Peyer's patch (tissue), 4 donors: ENCODE measurements at places on chromosomes 4 and X. TPM values are rescaled to one million over a fixed set of nuclear protein-coding genes. Genes with fewer than 3 reads are reported as not detected.

The SULT1B1 gene
- total RNA-seq, result 137 TPM

The HSFX1 gene
- total RNA-seq, result 3.8 TPM

The SPANXD gene
- not detected for total RNA-seq

DNA sequence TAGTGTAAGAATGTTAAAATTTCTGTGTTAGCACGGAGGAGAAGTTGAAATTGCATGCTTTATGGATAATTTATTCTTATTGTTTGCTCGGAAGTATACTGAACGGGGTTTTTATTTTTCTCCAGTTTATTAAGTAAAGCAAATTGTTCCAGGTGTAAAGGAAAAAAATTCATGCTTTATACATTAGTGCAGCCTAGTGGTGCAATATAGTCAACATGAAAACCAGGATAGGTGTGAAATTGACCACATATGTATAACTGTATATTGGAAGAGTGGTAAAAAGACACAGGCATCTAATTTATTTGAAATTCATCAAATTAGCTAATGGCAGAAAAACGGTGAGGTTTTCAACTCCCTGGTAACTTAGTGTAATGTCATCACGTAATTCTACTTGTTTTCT lies 959 bp downstream of the BRS3 start:
- DNase-seq, result no peak
- no peaks in the 10 kb centered on the region for H3K4me1 ChIP-seq
- no peaks in the 10 kb centered on the region for H3K27me3 ChIP-seq
- H3K4me3 ChIP-seq, result no peak overlapping the region

GRCh38 chrX:17007134-17007768 lies 60.8 kb downstream of the REPS2 start:
- H3K4me3 ChIP-seq, result no peak overlapping the region
- no peaks in the 10 kb centered on the region for H3K4me1 ChIP-seq
- H3K27me3 ChIP-seq, result no peaks in the 10 kb centered on the region
- DNase-seq, result no peak

DNA sequence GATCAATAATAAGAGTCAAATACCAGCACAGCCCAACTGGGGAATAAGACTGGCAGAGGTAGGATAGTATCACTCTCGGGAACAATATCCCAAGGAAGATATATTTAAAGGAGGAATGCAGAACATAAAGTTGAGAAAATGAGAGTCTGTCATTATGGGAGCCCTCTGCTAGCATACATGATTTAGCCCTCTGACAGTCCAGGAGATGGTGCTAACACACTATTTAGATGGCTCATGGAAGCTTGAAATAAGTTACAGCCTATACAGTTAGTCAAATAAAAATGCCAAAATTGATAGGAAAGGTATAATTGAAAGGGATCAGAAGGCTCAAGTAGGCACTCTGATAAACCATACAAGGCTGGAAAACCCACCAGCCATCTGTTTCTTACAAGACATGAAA lies 201.0 kb upstream of the NEIL3 start:
- no peaks in the 10 kb centered on the region for H3K36me3 ChIP-seq
- H3K27ac ChIP-seq, result no peak overlapping the region
- no peak overlapping the region for H3K4me3 ChIP-seq
- H3K27me3 ChIP-seq, result no peaks in the 10 kb centered on the region

DNA sequence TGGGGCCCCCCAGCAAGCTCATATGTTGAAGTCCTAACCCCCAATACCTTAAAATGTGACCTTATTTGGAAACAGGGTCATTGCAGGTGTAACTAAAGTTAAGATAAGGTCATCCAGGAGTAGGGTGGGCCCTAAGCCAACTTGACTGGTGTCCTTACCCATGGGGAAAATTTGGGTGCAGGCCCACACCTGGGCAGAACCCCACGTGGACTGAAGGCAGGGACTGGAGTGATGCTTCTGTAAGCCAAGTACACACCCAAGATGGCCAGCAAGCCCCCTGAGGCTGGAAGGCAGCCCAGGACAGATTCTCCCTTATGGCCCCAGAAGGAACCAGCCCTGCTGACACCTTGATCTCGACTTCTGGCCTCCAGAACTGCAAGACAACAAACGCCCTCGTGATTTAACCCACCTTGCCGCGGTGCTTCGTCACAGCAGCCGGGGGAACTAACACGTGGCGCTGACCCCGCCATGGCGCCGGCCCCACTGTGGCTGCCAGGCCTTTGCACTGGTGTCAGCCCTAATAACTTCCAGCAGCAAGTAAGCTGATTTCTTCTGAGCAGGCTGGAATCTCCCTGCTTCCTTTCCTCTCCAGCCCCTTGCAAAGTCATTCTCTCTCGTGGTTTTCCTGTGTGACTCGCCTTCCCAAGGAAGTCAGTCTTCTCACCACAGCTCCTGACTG lies 23.2 kb upstream of the MXD4 start:
- peak; percentile 33 for DNase-seq
- H3K27ac ChIP-seq, result no peak overlapping the region
- no peak overlapping the region for H3K4me3 ChIP-seq
- no peaks in the 10 kb centered on the region for H3K36me3 ChIP-seq
- H3K27me3 ChIP-seq, result no peaks in the 10 kb centered on the region

DNA sequence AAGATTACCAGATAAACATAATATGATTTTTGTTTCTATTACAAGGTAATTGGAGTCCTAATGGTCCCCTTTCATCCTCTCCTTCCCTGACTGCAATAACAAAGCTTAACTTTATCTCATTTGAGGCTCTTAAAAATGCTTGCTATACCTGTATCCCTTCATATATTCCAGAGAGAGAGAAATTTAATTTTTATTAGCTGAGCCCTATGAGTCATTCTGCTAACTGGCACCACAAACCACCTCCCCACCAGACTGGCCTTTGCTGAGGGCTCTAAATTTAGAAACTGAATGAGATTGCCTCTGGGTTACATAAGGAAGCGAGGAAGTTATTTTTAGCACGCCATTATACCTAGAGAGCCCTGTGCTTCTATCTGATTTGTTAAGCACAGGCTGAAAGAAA lies 27.4 kb downstream of the CBLL2 start:
- H3K36me3 ChIP-seq, result no peaks in the 10 kb centered on the region
- no peaks in the 10 kb centered on the region for H3K4me1 ChIP-seq
- no peak for DNase-seq
- H3K4me3 ChIP-seq, result no peak overlapping the region

- H3K4me1 ChIP-seq, result no peaks in the 10 kb centered on the region
- no peak overlapping the region for H3K27ac ChIP-seq
- DNase-seq, result no peak
- no peaks in the 10 kb centered on the region for H3K27me3 ChIP-seq
- H3K36me3 ChIP-seq, result no peaks in the 10 kb centered on the region
Measured at GRCh38 chr4:155701827-155702226, 35.2 kb downstream of the GUCY1A1 start.

- H3K4me3 ChIP-seq, result no peak overlapping the region
- peak; percentile 46 for DNase-seq
- no peaks in the 10 kb centered on the region for H3K4me1 ChIP-seq
- H3K27me3 ChIP-seq, result no peaks in the 10 kb centered on the region
- no peak overlapping the region for H3K27ac ChIP-seq
Measured at GRCh38 chr4:107896158-107896645, 35.1 kb upstream of the CYP2U1 start.

GRCh38 chr4:139256349-139256748 lies 23.7 kb downstream of the MGARP start:
- H3K27me3 ChIP-seq, result no peaks in the 10 kb centered on the region
- H3K4me1 ChIP-seq, result no peaks in the 10 kb centered on the region
- H3K4me3 ChIP-seq, result no peak overlapping the region
- H3K36me3 ChIP-seq, result no peaks in the 10 kb centered on the region

DNA sequence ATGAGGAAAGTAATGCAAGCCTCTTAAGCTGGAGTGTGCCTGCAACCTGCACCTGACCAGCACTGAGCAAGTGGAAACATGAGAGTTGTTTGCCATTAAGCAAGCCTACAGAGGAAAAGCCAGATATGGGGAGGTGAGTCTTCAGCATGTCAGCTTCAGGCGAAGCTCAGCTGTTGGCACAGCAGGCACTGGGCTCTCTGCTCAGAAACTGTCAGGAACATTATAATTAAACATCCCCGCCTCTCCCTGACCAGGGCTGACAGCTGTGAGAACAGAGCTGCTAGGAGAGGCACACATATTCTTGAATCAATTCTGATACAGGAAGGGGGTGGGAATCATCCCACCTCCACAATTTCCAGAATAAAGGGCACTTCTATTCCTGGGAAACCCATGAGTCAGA lies 19.0 kb upstream of the DCX start:
- H3K4me1 ChIP-seq, result no peaks in the 10 kb centered on the region
- no peak overlapping the region for H3K4me3 ChIP-seq
- no peak for DNase-seq
- no peaks in the 10 kb centered on the region for H3K36me3 ChIP-seq
- no peak overlapping the region for H3K27ac ChIP-seq

DNA sequence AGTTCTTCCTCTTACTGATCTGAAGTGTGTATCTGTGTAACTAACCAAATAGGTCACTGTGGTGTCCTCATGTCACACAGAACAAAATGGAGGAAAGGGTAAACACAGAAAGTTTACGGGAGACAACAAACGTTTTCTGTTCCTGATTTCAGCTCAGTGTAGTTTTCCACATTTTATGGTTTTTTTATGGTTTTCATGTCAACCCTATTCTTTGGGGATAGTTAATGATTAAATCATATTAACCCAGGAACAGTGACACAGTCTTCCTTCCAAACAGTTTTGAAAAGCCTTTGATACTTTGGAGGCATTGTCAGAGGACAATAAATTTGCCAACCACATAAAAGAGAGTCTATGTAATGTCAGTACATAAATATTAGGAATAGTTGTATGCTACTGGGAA lies 4.2 kb downstream of the LNX1 start:
- H3K27ac ChIP-seq, result no peak overlapping the region
- no peaks in the 10 kb centered on the region for H3K36me3 ChIP-seq
- H3K4me3 ChIP-seq, result no peak overlapping the region
- H3K4me1 ChIP-seq, result peaks cover 4% of the 10 kb centered on the region
- no peaks in the 10 kb centered on the region for H3K27me3 ChIP-seq

DNA sequence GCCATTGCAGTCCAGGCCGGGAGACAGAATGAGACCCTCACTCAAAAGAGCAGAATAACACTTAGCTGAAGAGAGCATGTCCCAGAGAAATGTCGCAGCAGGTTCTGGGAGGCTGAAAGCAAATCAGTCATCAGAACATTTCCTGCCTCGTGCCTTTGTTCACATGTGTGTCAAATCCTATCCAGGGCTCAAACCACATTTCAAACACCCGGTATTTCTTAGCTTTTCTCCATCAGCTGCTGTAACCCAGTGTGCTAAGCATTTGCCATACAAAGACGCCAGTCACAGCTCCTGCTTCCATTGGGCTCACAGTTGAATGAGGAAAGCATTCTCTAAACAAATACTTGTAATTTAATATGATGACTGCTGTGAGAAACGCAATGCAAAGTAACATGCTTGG lies 6.0 kb downstream of the PALLD start:
- no peaks in the 10 kb centered on the region for H3K36me3 ChIP-seq
- DNase-seq, result no peak
- H3K27ac ChIP-seq, result no peak overlapping the region
- H3K27me3 ChIP-seq, result no peaks in the 10 kb centered on the region

- H3K4me1 ChIP-seq, result no peaks in the 10 kb centered on the region
- no peaks in the 10 kb centered on the region for H3K36me3 ChIP-seq
- no peak overlapping the region for H3K4me3 ChIP-seq
- no peak overlapping the region for H3K27ac ChIP-seq
- no peak for DNase-seq
- H3K27me3 ChIP-seq, result no peaks in the 10 kb centered on the region
Measured at GRCh38 chr4:188113156-188113555, 3.8 kb upstream of the TRIML2 start.

GRCh38 chrX:23699636-23700194 lies 32.4 kb downstream of the PRDX4 start:
- H3K4me3 ChIP-seq, result no peak overlapping the region
- H3K27ac ChIP-seq, result no peak overlapping the region
- H3K36me3 ChIP-seq, result no peaks in the 10 kb centered on the region
- peak; percentile 26 for DNase-seq
- no peaks in the 10 kb centered on the region for H3K27me3 ChIP-seq
- no peaks in the 10 kb centered on the region for H3K4me1 ChIP-seq

DNA sequence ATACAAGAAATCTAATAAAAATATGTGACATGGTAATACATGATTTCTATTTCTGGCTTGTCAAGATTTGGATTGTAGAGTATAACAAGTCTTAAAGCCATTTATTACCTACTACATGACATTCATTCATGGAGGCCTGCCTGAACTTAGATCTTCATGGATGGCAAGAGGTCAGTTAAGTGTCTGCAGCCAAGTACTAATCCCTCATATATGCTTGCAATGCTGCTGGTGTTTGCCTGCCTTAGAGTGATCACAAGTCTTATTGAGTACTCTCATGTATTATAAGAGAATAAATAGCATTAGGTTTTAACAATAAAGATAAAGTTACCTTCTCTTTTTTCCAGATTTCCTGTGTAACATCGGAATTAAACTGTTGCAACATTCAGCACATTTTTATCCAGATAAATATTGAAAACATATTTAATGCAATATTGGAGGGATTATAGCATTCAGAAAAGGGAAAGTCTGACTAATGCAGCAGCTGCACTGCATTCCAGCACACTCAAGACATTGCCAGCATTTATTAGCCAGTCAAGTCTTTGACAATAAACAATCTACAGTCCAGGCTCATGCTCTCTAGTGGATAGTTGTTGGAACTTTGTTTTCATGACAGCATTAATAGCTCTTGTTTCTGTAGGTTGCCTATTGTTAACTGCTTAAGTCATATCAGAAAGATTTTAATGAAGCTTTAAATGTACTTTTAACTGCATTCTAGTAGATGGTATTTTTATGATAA lies 737.1 kb downstream of the FAT4 start:
- no peaks in the 10 kb centered on the region for H3K36me3 ChIP-seq
- no peak for DNase-seq
- H3K27me3 ChIP-seq, result no peaks in the 10 kb centered on the region
- no peak overlapping the region for H3K4me3 ChIP-seq
- H3K4me1 ChIP-seq, result no peaks in the 10 kb centered on the region
- H3K27ac ChIP-seq, result no peak overlapping the region

The HPSE gene
- 1.9 TPM for total RNA-seq

DNA sequence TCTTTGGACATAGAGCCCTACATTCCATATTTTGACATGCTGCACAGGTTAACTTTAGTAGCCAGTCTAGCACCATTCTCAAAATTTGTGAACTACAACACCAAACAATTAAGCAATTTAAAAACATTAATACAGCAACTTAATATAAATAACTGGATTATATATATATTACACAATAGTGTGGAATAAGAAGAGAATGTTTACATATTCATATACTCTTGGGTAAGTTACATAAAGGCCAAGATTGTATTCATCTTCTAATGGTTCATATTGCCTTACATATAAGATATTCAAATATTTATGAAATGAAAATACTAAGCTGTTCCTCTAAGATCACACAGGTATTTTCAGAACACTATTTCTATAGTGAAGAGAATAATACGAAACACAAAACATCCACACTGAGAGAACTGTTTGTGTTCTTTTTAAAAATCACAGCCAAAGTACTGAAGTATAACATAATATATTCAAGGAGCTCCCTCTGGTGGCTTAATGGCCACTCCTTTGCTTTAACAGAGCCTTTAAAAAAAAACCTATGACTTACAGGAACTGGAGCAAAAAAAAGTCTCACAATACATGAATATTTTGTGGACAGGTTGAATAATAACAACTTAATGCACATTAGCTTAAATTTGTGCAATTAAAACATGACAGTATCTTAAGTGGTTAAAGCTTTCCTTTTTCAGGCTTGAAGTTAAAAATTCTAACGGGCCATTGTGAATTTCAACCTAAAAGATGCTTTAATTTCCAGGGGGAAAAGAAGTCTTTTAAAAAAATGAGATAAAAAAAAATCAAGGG lies 46.2 kb downstream of the NEK1 start:
- no peaks in the 10 kb centered on the region for H3K36me3 ChIP-seq
- H3K4me3 ChIP-seq, result no peak overlapping the region
- no peak for DNase-seq
- H3K27me3 ChIP-seq, result no peaks in the 10 kb centered on the region
- H3K27ac ChIP-seq, result no peak overlapping the region
- no peaks in the 10 kb centered on the region for H3K4me1 ChIP-seq

- DNase-seq, result no peak
- no peaks in the 10 kb centered on the region for H3K4me1 ChIP-seq
- H3K4me3 ChIP-seq, result no peak overlapping the region
- H3K27me3 ChIP-seq, result no peaks in the 10 kb centered on the region
Measured at GRCh38 chrX:66098162-66098561, 58.3 kb upstream of the VSIG4 start.
